NCI-H2081 treated with DMSO at 0.1 percent for 48 hours (cell line): ENCODE measurements at places on chromosomes 6 and 20.

- no peak for DNase-seq
These were observed 453.3 kb downstream of the RFPL4B start for GRCh38 chr6:112800439-112800838.

DNA sequence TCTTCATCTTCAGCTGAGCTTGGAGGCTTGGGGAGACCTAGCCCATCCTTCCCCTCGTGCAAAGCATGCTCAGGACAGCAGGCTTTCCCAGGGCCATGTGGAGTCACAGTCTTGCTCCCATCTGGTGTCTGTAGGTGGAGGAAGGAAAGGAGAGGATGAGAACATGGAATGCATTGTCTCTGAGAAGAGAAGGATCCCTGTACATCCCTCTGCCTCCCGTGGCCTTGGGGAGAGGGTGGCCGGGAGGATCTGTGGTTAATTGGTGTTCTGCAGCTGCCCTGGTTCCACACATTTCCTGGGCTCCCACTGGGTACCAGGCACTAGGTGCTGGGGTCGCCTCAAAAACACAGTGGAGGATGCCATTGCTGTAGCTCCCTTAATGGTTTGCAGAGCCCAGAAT lies 134.5 kb downstream of the PHACTR3 start:
- DNase-seq, result no peak

DNA sequence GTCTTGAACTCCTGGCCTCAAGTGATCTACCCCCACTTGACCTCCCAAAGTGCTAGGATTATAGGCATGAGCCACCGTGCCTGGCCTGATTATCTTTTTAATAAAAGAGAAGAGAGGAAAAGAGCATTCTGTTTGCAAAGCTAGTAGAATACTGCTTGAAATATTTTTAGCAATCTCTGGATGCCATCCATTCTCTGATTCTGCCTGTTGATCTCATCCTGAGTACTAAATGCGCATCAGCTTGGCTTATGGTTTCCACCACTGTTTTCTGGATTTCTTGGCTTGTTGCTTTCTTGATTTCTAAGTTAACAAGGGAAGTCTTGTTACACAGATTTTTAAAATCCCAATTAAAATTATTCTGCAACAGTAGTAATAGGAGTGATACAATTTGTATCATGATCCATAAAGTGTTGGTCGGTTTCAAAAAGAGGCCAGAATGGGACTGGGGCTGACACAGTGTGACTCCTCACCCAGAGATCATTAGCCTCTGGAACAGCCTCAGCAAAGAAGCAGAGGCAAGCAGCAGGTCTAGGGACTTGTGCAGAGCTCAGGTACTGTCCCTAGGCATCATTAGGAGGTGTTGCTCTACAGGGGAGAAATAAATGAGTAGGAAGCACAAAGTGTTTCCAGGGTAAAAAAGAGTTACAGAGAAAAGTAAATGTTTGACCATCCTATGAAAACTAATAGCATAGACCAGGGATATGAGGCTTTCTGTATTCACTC lies 17.8 kb upstream of the SLC16A10 start:
- no peak for DNase-seq

DNA sequence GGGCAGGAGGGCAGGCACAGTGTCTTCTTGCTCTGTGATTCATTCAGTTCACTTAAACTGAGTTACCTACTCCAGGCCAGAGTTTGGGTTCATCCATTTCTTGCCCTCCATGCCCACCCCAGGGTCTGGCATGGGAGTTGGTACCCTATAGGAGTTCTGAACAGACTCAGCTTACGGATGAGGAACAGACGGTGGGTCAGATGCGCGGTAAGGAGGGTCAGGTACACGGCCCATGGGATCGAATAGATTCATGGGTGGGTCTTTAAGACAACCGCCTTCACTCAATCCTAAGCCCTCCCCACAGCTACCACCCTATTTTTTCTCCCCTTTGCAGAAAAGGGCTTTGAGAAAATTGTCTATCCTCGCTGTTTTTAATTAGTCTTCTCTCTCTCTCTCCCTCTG lies 13.1 kb upstream of the TRIB3 start:
- DNase-seq, result no peak

DNA sequence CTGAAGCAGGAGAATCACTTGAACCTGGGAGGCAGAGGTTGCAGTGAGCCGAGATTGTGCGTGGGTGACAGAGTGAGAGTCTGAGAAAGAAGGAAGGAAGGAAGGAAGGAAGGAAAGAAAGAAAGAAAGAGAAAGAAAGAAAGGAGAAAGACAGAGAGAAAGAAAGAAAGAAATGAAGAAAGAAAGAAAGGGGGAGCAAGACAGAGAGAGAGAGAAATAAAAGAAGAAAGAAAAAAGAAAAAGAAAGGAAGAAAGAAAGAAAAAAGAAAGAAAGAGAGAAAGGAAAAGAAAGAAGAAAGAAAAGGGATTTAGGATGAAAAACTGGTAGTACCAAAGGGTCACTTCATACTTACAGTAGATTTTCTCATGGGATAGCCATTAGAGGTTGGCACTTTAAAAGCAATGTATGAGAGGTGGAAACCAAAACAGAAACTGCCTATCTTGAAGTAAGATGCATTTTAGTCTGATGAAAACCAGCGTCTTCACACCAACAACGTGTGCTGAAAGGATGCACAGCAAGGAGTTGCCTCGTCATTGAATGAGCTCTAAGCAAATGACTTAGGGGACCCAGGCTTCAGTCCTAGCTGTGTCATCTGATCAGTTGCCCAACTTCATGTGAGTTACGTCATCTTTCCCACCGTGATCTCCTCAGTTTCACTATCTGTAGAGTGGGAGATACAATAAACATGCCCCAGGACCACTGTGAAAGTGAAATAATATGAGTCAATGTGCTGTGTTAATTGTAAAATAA lies 133.9 kb upstream of the NEDD9 start:
- no peak for DNase-seq

GRCh38 chr6:111757342-111757741 lies 115.9 kb downstream of the FYN start:
- no peak for DNase-seq

DNA sequence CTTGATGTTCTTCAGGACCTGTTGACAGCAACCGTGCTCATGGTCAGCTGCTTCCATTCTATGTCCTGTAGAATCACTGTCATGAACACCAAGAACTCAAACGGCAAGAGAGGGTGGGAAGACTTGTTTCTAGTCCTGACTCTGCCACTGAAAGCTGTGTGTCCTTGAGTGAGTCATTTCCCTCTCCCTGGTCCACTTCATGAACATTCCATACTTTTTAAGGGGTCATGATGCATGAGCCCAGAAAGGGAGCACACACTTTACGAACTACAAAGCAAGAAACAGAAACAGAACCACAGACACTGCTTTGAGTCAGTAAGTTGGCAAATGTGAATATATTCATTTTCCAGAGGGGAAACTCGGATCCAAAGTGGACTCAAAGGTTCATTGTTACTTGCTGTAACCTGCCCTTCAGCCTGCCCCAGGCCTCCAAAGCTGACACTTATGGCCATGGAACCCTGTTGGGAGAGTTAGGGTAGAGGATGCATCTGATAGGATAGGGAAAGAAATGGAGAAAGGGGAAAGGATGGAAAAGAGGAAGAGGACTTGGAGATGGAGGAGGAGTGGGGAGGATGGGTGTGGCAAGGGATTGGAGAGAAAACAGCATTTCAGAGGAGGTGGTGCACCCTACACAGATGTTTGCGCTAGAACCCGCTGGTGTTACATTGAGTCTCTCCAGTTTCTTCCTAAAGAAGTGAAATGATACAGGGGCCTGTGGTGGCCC lies 129.8 kb downstream of the FOXO3 start:
- no peak for DNase-seq
